Thoracic aorta (tissue), 2 donors: ENCODE measurements at places on chromosomes 16 and 17.

GRCh38 chr16:3063625-3064386 is 1.6 kb upstream of the IL32 start:
- DNase-seq = no peak

DNA sequence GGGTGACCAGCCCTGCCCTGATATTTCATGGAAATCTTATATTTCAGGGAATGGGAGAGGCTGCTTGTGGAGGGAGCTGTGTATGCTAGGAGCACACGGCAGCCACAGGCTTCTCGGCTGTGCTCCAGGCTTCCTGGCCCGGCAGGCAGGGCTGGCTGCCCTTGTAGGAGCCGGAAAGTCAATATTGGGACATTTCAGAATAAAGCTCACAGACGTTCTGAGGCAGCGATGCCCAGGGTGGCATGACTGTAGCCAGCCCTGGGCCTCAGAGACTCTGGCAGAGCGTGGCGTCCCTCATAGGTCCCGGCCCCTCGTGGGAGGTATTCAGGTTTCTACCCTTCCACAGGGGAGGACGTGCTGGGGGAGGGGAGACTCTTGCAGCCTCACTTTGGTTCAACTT is 65.7 kb downstream of the BANP start:
- no peak for DNase-seq

DNA sequence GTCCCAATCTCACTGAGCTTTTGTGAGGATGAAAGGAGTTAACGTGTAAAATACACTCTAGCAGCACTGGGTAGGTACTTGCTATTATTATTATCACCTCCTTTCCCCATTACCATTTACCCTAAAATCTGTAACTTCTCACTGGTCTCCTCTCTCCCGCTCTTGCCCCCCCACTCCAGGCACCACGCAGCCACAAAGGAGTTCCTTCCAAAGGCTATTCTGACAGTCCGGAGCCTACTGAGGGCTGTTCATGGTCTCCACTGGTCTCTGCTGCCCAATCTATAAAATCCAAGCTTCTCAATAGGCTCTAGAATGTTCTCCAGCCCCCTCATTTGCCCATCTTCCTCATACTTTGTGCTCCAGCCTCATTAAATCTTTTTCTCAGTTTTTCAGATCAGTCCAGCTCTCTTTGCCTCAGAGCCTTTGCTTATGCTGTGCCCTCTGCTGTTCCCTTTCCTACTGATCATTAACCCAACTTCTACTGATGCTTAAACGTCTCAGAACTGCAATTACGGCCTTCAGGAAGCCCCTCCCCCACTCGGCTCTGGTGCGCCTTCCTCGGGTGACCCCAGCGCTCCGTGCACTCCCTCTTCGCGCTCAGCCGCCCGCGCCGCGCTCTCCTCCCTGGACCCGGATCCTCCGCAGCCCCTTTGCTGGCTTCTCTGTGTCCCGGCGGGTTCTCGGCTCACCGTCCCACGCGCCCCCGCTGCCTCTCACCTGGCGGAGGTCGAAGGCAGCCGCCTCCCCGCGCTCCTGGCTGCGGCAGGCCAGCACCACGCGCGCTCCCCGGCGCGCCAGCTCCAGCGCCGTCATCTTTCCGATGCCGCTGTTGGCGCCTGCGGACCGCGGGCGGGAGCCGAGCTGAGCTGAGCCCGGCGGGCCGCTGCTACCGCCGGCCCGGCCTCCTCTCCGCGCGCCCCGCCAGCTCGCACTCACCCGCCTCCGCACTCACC is 737 bp downstream of the DHRS13 start:
- no peak for DNase-seq

DNA sequence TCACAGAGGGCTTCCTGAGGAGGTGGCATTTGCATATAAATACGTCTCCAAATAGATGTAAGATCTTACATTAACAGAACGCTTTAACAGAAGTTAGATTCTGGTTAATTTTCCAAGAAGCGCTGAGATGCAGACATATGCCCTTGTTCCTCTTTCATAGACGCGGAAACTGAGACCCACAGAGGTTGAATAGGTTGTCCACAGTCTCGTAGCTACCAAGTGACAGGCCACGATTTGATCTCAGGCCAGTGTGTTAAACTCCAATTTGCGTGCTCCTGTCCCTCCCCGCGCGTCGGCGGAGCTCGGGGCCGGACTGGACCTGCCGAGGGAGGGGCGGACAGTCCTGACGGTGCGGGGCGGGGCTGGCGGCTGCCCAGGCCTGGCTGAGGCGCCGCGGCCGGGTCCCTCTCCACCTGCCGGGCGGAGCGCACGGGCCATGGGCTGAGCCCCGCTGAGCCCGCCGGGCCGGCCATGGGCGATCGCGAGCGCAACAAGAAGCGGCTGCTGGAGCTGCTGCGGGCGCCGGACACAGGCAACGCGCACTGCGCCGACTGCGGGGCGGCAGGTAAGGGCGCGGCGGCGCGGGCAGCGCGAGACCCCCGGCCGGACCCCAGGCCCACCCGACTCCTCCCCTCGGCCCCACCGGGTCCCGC is at the start of gene ADAP2:
Gene ADAP2, plus strand, starts transcription at position 402 of the 653 bp plus-strand sequence. Its CDS starts 70 bp downstream, at position 472.
- no peak for DNase-seq

GRCh38 chr17:3513305-3514035 is 37.7 kb downstream of the ASPA start:
- no peak for DNase-seq
